ENCODE measurements at places on chromosomes 4 and X. TPM values are rescaled to one million over a fixed set of nuclear protein-coding genes. Genes with fewer than 3 reads are reported as not detected.

Gene TBX22
- not detected for total RNA-seq

Gene GRID2
- not detected for total RNA-seq

Gene PNPLA4
- 27.8 TPM for total RNA-seq

Gene NPY2R
- total RNA-seq: not detected

Gene ARR3
- total RNA-seq: not detected

Gene PCDH7
- total RNA-seq: 55.4 TPM

Gene PDCL2
- not detected for total RNA-seq

Gene ADGRG4
- not detected for total RNA-seq

Gene TMEM164
- total RNA-seq: 19.7 TPM

Gene CDKN2AIP
- total RNA-seq: 13.5 TPM

Gene SPATA4
- total RNA-seq: not detected

Gene MORC4
- 18.8 TPM for total RNA-seq

Gene SLC7A11
- 34.9 TPM for total RNA-seq

Gene IQSEC2
- 17.2 TPM for total RNA-seq

Gene BTC
- not detected for total RNA-seq

Gene FGF2
- total RNA-seq: 18.3 TPM

Gene PHEX
- not detected for total RNA-seq

Gene IL9R
- not detected for total RNA-seq

Gene HMGB3
- total RNA-seq: 25.0 TPM

Gene EGFL6
- not detected for total RNA-seq

Gene SOWAHD
- total RNA-seq: not detected

Gene F8A2
- total RNA-seq: not detected

Gene SRPK3
- total RNA-seq: not detected

Gene LUZP4
- not detected for total RNA-seq

Gene CLCN5
- total RNA-seq: 1.7 TPM

Gene IRS4
- total RNA-seq: not detected

Gene SLC4A4
- total RNA-seq: 0.58 TPM

Gene ARHGAP6
- total RNA-seq: 2.5 TPM

Gene PRDM5
- 6.3 TPM for total RNA-seq

Gene SLC6A14
- total RNA-seq: not detected

Gene OTC
- not detected for total RNA-seq

Gene CACNA1F
- total RNA-seq: not detected

Data from myometrial cell (primary cell).